NCI-H2107 (cell line): ENCODE measurements at places on chromosomes 3 and 15.

GRCh38 chr3:11288786-11289637 is 16.8 kb downstream of the ATG7 start:
- DNase-seq: no peak

GRCh38 chr3:106349191-106349881 is 480.5 kb upstream of the CBLB start:
- DNase-seq: no peak

DNA sequence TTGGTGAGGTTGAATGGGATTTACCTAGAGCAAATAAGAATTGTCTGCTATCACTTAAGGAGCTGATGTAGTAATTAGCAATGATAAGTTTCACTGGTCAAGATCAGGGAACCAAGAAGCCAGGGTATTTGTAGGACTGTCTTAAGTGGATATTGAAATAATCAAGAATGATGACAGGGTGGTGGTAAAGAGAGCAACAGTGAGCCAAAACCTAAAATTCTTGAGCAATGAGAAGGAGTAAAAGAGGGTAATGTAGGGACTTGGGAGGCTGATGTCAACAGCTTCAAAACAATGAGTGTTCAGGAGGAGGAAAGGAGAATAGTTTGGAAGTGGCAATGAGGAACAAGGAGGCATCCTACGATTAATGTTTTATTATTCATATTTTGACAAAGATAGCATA is 31.5 kb upstream of the SLC2A2 start:
- DNase-seq: no peak

DNA sequence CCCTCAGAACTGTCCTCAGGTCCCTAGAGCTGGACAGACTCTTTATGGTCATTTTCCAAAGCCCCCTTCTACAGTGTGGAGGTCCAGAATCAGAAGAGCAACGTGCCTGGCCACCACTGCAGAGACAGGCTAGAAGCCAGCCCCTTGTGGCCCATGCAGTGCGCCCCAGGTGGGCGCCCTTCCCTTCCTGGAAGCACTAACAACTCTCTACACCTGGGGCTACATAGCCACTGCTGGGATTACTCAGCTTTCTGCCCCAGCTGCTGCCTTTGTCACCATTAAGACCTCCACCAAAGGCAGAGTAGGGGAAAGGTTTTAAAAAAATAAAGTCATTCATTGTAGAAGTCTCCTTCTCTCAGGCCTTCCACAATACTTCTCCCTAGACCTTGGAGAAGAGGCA is 2.3 kb downstream of the RASGRP1 start:
- no peak for DNase-seq

DNA sequence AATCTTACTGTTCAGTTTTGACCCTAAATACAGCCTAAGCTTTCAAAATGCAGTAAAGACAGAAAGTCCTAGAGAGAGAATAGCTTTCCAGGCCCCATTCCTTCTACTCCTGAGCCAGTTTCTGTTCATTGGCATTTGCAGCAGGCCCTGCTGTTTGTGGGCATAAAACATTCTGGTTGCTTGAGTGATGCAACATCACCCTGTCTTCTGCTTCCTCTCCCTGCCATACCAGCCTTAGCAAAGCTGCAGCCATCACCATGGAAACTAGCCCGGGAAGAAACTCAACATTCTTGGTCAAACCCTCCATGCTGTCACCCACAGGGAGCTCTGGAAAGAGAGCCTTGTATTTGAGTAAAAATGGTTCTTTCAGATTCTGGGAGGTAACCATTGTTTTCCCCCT is 325.7 kb downstream of the MAGI1 start:
- no peak for DNase-seq

- DNase-seq: no peak
Measured at GRCh38 chr3:2568156-2568555, 469.5 kb downstream of the CNTN4 start.

DNA sequence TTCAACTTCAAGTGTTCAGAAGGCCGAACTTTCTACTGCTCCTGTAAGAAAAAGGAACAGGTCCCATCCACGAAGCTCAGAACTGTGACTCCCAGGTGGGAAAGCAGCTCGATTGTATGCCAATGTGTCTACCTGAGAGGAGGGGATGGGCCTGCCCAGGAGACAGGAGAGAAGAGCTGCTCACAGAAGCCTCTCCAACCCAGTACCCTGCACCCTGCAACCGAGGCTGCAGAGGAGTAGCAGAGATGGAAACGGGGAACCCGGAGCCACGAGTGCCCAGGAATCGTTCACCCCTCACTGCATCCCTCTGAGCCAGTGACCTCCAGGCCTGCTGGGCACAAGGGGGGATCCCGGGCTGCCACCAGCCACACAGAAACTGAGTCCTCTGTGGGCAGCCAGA is 86.5 kb upstream of the PRR23E start:
- no peak for DNase-seq

DNA sequence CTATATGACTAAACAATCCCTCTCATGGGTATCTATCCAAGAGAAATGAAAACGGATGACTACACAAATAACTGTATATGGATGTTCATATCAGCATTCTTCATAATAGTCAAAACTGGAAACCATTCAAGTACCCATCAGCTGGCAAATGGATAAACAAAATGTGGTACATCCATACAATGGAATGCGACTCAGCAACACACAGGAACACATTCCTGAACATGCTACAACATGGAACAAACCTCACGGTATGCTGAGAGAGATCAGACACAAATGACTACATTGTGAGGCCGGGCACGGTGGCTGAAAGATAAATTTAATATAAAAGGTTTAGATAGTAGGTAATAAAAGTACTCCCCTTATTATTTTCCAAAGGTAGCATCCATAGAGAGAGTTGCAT is 42.6 kb downstream of the CCR4 start:
- DNase-seq: no peak

GRCh38 chr3:102006812-102007485 is 157.6 kb downstream of the NFKBIZ start:
- DNase-seq: peak; percentile 33

DNA sequence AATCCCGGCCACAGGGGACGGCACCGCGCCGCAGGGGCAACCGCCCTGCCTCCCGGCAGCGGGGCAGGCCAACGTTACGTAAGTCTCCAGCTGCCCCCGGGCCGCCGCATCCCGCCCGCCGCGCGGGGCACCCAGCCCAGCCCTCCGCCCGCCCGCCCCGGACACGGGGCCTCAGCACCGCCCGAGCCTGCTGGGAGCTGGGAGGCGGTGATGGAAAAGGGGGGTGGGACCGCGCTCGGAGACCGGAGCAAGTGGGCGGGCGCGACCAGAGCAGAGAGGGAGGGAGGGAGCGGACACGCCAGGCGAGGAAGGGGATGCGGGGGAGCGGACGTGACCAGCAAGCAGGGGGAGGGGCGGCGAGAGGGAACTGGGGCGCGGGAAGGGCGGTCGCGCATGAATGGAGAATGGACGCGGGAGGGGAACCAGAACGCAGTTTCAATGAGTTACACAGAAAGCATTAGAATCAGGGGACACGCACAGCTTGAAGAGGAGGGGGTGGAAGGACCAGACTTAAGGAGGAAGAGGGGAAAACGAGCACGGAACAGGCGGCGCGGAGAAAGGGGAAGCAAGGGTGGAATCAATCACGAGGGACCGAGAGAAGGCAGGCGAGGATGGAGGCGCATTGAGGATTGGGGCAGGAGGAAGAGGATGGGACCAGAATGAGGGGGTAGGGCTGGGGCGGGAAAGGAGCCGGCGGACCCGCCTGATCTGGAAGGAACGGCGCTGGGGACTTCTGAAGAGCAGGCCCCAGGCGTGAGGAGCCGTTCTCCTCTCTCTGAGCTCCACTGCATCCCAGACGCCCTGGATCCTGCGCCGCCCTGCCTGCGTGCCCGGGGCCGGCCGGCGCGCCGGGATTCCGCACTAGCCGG is 559 bp downstream of the PKM start:
- DNase-seq: peak; percentile 17

DNA sequence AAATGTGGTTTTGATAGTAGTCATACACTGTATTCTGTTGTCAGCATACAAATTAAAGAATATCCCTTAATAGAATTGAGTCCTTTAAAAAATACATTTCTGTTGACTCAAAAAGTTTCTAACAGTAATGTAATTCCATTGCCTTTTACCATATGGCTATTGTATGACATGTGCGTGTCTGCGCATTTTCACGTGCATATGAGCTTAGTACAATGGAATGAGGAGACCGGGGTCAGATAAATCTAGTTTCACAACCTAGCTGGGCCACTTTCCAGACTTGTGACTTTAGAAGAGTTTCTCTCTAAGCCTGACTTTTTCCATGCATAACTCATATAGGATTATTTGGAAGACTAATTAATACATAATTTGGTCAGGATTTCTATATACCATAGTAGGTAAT is 38.7 kb downstream of the ZBTB38 start:
- no peak for DNase-seq

DNA sequence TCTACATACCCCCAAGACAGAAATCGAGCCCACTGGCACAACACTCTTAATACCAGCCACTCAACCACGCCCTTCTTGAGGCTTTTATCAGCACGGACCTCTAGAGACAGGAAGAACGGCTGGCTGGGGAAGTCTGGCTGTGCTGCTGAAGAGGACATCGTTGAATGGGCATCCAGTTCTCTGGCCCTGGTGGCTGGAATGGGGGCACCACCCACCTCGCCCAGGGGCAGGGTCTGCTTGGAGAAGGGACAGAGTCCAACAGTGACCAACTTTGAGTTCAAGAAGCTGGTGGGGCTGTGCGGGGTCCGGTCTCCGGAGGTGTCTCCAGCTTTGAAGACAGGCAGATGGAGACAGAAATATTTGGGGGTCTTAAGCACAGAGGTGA is 77.5 kb downstream of the ATP10A start:
- DNase-seq: no peak

- DNase-seq: no peak
Measured at GRCh38 chr15:53506370-53506769, 253.1 kb downstream of the WDR72 start.

DNA sequence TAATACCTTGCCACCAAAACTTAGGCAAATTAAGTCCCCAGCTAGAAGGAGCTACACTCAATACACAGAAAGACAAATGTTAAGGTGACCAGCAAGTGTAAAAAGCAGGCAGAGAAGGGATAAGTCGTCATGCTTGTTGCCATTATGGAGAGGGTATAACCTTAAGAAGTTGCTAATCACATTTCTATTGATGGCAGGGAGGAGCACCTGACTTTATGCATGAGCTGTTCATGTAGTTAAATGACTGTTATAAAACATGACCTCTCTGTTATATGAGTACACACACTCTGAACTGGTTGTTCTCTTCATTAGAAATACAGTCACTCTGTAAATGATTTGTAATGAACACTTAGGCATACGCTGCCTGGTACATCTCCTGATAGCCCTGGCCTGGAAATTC is 6.6 kb upstream of the CCNL1 start:
- DNase-seq: no peak

DNA sequence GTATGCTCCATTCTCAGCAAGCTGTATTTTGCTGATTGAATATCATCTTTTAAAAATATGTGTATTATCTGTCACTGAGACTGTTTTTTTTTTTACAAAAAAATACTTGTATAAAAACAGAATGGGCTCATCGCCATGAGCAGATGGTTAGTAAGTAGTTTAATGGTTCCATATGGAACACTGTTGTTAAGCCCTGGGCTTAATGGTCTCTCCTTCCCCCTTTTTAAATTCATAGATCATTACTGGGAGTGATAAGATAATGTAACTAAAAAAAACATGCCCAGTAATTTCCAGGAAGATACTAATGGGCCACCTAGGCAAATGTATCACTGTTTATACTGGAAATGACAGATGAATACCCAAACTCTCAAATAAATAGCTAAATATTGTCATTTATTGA is 95.3 kb upstream of the TPRG1 start:
- DNase-seq: no peak

- no peak for DNase-seq
Measured at GRCh38 chr15:74180881-74181602, 7.5 kb downstream of the ISLR start.

DNA sequence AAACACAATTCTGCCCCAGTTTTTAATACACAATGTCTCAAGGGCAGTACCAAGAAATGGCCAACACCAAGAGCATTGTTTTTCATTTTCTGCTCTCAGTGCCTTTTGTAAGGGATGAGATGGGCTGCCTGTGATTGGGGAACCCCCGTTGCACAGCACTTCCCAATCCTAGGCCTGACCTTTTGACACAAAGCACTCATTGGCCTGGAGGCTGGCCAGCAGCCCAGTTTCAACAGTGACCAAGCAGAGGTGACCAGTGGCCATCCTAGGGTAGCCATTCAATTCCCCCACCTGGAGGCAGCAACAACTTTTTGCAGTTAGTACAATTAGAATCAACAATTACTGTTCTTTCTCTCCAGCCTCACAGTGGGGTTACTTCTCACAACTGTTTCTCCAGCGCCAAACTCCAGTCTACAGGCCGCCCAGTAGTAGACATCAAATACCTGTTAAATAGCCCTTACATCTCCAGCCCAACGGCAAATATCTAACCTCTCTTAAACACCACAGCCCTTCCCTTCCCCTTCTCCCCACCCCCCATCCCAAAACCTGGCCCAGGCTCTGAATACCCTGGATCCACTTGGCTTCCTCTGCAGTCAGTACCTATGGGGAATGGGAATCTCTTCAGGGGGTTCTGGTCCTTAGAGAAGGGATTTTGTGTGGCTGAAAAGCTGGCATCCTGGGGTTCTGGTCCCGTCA is 8.9 kb upstream of the LRRC2 start:
- DNase-seq: no peak

GRCh38 chr3:131038326-131038725 is 11.6 kb downstream of the NEK11 start:
- no peak for DNase-seq

DNA sequence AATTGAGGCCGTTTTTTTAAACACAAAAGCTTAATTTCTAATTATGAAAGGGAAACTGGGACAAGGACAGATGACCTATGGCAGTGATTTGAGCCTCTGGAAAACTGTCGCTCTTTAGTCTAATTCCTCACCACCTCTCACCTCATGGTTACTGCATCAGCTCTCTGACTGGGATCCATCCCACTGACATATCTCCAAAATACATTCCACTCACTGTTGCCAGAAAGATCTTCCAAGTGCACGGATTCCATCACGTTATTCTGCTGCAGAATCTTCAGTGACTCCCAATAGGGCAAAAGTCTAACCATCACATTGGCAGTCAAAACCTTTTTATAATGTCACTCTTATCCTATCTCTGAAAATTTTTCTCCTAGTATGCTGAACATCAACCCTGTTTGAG is 132.3 kb upstream of the MB21D2 start:
- DNase-seq: no peak

GRCh38 chr3:144497452-144497851 is 525.8 kb downstream of the DIPK2A start:
- DNase-seq: no peak

DNA sequence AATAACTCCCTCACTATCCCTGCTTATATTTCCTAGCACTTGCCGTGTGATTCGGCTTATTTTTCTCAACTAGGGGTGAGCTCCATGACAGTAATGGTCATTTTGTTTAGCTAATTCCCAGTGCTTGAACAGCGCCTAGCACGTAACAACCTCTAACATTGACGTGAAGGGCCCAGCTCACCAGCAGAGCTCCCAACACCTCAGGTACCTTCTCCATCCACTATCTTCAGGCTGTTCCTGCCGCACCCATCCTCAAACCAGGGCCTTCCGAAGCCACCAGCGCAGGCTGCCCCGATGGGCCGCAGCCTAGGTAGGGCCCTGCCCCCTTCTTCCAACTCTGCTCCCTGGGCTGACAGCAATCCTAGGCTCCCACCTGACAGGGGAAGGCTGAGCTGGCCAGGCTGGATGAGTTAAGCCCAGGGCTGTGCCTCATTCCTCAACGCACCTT is 751 bp upstream of the RPS17 start:
- no peak for DNase-seq

- DNase-seq: no peak
Measured at GRCh38 chr3:75260-75659, 121.3 kb upstream of the CHL1 start.
